Activated CD8-positive, alpha-beta memory T cell treated with anti-CD3 and anti-CD28 coated beads, Interleukin-2, amount 10 ng/mL, durations not matched to agents 7 days and 5 days (primary cell): ENCODE measurements at places on chromosomes 12 and 14. TPM values are rescaled to one million over a fixed set of nuclear protein-coding genes. Genes with fewer than 3 reads are reported as not detected.

The KCNJ8 gene
- total RNA-seq: not detected

The BATF gene
- 81.3 TPM for total RNA-seq

- peak overlapping the region; percentile 94 for H3K27ac ChIP-seq
- H3K27me3 ChIP-seq: no peaks in the 10 kb centered on the region
- H3K4me1 ChIP-seq: peaks cover 38% of the 10 kb centered on the region
- peaks cover 14% of the 10 kb centered on the region for H3K36me3 ChIP-seq
- DNase-seq: peak; percentile 93
Measured at GRCh38 chr12:7970475-7971252, 34.7 kb upstream of the SLC2A3 start.

The VWF gene
- total RNA-seq: not detected

DNA sequence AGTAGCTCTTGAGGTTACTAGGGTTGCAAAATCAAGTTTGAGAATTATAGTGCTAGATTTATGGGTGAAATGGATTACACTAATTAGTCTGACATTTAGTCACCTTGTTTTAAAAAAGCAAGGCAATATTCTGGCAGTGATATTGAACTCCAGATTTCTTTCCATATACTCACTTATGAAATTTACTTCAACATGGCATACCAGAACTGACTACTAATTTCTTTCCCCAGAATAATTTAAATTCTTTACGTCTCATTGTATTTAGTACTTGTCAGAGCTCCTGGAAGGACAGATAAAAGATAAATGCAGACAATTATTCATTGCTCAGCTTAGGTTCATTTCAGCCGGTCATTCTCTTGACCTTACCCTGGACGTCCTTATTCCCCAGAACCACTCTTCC, 24.3 kb downstream of the EMP1 start:
- H3K4me1 ChIP-seq: no peaks in the 10 kb centered on the region
- no peak overlapping the region for H3K4me3 ChIP-seq
- DNase-seq: no peak

The USP44 gene
- 11.1 TPM for total RNA-seq

The HOXC11 gene
- not detected for total RNA-seq

The TAS2R8 gene
- total RNA-seq: not detected

DNA sequence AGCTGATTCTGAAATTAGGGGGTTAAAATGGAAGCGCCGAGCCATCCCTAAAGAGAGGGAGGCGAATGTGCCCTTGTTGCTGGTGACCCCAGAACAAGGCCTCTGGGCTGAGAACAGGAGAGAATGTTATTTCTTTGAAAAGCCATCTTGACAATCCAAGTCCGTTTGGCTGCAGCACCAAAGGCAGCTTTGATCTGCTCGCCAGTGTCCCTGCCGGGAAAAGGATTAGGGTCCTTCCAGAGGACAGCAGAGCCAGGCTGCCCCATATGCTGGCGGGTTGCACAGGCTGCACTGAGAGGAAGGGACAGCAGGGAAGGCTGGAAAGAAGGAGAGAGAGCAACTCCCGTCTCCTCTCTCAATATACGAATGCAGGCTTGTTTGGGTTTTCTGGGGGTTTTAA, 141.7 kb downstream of the TMEM132C start:
- no peak overlapping the region for H3K4me3 ChIP-seq
- H3K4me1 ChIP-seq: no peaks in the 10 kb centered on the region
- DNase-seq: no peak
- no peaks in the 10 kb centered on the region for H3K27me3 ChIP-seq

The COL2A1 gene
- total RNA-seq: not detected

DNA sequence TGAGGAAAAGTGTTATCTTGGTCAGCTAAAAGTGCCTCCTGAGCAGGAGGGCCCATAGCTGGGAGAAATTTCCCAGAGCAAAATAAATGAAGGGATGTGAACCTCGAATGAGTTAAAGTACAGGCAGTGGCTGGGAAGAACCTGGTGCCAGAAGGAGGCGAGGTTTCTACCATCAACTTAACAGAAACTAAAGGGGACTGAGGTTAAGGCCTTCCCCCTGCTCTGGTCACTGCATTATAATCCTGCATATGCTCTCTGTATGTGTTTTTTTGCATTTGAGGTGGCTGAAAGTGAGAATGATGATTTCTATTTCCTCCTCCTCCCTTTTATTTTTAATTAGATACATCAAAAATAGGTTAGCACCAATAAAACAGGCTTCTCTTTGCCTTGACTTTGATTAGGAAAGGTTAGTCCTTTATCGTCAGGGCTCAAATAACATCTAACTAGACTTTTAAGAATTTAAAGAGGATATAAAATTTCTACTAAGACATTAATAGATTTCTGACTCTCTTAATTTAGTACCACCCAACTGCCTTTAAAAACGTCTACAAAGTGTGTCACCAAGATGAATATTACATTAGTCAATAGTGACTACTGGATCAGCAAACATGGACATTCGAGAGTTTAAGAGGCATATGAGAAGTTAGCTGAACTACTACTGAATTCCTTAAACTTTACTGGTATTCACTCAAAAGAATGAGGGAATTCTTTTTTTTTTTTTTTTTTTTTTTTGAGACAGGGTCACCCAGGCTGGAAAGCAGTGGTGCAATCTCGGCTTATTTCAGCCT, 49.2 kb downstream of the GALNT4 start:
- H3K27me3 ChIP-seq: no peaks in the 10 kb centered on the region
- peaks cover 64% of the 10 kb centered on the region for H3K4me1 ChIP-seq
- H3K27ac ChIP-seq: peak overlapping the region; percentile 64
- no peak overlapping the region for H3K4me3 ChIP-seq
- H3K36me3 ChIP-seq: peaks cover 28% of the 10 kb centered on the region
